ENCODE measurements at places on chromosomes 6 and 20. TPM values are rescaled to one million over a fixed set of nuclear protein-coding genes. Genes with fewer than 3 reads are reported as not detected.

ANGPT4 gene
- total RNA-seq = not detected

SLC17A3 gene
- total RNA-seq = not detected

SAMD5 gene
- 4.6 TPM for total RNA-seq

XKR7 gene
- 0.04 TPM for total RNA-seq

KIF25 gene
- total RNA-seq = not detected

RNF182 gene
- 0.78 TPM for total RNA-seq

PLG gene
- not detected for total RNA-seq

OR12D3 gene
- total RNA-seq = not detected

CLPSL1 gene
- not detected for total RNA-seq

CPXM1 gene
- 20.3 TPM for total RNA-seq

MMS22L gene
- total RNA-seq = 22.7 TPM

NRSN1 gene
- not detected for total RNA-seq

PPP1R3G gene
- 0.09 TPM for total RNA-seq

LY86 gene
- not detected for total RNA-seq

C4B gene
- 6.5 TPM for total RNA-seq

FAM217A gene
- not detected for total RNA-seq

SYNDIG1 gene
- not detected for total RNA-seq
